SHP77 treated with DMSO at 0.1 percent for 48 hours (cell line): ENCODE measurements at places on chromosomes 7 and 10.

DNA sequence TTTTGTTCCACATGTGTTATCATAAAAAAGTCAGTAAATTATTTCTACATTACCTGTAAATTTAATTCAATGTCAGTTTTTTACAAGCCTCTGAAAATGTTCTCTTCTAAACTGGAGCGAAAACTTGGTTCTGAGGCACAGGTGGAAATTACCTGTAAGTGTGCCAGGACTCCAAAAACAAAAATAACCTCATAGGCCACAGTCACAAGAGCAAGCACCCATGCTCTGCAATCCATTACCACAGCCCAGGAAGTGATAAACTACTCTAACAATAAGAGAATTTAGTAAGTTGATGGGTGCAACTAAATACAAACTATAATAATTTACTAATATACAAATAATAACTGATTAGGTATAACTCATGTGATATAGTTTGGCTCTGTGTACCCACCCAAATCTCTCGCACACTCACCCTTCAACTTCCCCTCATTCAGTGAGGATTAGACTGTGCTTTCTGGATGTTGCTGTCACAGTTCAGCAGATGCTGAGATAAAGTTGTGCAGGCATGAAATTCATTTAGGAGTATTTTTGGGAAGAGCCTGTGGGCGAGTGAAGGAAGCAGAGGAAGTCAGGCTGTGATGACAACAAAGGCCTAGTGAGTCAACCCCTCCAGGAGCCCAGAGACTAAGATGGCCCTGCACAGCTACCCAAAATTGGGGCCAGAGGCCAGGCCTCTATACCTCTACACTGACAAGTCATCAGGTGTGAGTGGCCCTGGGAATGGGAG lies 16.3 kb upstream of the GIMAP6 start:
- DNase-seq, result no peak

DNA sequence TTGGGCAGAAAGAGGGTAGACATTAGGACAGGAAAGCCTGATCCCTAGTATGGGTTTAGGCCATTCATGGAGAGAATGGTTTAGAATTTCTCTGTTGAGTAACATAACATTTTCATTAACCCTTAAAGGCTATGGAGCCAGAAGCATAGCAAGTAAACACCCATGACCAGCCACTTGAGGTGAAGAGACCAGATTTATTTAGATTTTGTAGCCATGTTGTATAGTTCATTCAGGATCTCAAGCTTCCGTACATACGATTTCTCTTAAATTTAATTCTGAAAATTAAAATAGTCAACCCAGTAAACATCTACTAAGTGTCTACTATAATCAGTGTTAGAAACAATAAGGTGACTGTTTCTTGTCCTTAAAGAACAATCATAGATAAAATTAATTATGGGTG lies 51.5 kb downstream of the CPED1 start:
- no peak for DNase-seq

DNA sequence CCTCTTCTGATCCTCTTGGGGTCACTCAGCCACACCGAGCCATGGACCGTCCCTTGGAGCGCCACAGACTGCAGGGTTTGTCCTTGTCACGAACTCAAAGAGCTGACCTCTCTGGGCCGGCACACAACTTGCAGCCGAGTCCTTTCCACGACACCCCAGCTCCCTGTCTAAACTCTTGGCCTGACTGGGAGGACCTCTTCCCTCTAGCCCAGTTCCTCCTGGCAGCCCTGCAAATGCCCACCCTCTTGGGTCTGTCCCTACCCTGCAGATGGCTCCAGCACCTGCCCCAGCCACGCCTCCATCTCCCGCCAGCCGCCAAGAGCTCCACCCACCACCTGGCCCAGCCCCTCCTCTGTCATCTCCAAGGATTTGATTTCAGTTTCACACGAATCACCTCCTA lies 339.2 kb downstream of the DNAJB6 start:
- DNase-seq, result no peak

DNA sequence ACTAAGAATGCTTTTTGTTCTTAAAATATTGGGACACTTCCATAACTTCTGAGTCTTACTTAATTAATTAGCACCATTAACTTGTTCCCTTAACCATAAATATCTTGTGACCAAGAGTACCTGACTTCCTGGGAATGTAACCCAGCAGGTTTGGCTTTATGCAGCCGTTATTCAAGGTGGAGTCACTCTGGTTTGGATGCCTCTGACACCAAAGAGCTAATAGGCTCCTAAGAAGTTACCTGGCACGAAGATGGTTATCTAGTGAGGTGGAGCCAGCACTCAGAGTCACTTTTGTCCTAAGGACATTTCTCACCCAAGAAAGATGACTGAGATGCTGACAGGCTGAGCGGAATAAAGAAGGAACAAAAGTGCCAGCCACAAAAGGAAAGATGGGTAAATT lies 172.3 kb downstream of the C1GALT1 start:
- no peak for DNase-seq

DNA sequence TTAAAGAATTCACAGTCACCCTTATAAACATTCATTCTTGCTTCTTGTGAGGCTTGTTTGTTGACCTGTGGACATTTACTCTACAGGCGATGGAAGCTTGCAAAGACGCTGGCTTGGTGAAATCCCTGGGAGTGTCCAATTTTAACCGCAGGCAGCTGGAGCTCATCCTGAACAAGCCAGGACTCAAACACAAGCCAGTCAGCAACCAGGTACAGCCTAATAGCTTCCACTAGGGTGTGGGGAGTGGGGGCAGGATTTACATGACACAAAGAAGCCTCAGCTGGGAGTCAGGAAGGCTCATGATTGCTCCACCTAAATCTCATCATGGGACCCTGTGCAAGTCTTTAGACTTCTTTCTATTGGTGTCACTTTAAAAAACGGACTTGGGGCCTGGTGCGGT lies 29.0 kb downstream of the AKR1D1 start:
- no peak for DNase-seq

DNA sequence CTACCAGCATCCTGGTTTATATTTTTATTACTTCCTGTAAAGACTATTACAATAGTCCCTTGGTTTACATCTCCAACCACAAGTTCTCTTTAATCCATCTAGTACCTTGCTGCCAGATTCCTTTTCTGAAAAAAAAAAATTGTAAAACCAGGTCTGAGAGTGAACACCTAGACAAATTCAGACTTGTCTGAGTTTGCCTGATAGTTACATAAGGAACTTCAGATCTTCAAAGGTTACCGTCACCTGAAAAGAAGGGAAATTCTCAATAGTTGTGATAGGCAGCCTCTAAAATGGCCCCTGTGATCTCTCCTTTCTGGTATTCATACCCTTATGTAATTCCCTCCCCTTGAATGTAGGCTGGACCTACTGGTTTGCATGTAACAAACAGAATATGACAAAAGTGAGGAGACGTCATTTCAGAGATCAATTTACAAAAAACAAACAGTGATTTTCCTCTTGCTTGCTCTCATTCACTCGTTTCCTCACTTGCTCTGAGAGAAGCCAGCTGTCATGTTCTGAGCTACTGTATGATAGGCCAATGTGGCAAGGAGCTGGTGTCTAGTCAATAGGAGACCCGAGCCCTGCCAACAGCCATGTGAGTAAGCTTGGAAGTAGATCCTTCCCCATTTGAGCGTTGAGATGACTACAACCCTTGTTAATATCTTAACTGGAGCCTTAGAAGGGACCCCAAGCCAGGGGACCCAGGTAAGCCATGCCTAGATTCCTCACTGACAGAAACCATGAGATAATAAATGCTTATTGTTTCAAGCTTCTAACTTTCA lies 110.9 kb upstream of the LSM8 start:
- no peak for DNase-seq

GRCh38 chr7:106768324-106768751 lies 96.7 kb upstream of the PIK3CG start:
- DNase-seq, result no peak

DNA sequence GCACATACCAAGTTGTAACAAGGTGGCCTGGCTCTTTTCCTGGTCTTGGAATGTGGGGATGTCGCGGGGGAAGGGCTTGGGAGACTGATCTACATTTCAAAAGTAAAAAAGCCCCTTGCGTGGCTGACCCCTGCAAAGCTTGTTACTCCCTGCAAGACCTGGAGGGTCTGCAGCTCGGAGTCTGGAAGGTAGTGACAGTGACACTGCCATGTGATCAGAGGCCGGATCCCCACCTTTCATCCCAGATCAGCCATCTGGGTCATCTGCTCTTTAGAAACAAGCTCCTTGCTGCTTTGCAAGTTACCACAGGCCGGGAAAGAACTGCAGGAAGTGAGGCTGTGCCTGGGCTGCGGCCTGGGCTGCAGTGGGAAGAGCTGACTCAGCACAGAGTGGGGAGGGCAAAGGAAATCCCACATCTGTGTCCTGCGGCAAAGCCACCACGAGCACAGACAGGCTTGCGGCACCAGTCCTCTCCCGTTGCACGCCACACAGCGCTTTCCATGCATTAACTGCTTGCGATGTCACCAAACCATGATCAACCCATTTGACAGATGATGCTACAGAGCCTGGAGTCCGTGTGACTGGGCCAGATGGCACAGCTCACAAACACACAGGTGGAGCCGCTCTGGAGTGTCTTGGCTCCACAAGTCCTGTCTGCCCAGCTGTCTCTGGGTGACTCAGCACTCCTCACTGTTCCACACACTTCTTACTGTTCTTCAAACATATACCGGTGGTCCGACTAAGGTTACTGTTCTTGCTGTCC lies 97.7 kb downstream of the SH3PXD2A start:
- DNase-seq, result peak; percentile 31

DNA sequence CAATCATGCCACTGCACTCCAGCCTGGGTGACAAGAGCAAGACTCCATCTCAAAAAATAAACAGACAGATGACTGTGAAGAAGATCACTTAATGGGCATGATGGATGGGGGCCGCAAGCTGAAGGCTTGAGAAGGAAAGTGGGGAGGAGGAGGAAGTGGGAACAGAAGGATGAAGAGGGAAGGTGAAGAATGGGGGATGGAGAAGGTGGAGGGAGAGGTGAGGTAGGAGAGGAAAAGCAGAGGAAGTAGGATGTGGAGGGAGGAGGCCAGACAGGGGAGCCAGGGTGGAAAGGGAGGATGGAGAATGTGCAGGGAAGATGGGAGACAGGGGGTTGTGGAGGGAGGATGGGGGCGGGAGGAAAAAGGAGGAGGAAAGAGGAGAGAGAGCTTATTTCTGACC lies 68.8 kb downstream of the SVOPL start:
- DNase-seq, result no peak

DNA sequence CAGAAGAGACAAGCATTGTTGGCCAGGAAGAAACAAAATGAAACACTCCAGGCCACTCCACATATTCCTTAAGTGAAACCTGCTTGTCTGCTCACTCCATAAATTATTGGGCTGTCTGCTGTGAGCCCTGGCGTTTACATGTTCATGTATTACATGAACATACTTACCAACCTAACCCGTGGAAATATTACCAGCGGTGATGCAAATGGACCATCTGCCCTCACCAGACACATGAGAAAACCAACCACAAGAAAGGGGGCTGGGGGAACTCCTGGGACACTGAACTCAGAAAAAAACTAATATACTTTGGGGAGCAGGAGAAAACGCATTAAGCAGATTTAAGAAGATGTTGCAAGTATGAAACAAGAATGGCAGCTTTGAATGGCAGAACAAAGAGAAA lies 731.2 kb upstream of the IGFBP3 start:
- no peak for DNase-seq

DNA sequence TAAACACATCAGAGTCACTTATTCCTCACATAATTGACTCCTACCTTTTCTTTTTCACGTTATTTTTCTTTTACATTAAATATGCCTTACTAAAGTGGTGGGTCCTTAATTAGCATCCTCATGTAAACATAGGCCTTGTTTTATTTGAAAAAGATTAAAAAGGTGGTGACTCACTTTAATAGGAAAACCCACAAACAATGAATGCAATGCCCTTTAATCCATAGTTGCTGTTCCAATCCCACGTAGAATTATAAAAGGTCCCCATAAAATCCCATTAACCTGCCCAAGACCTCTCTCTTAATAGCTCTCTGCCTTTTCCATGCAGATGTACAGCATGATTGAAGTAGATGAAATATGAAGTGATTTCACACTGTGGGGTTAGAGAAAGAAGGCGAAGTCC lies 32.2 kb downstream of the SLC16A12 start:
- DNase-seq, result no peak

GRCh38 chr7:81623251-81623855 lies 146.5 kb downstream of the HGF start:
- DNase-seq, result no peak

DNA sequence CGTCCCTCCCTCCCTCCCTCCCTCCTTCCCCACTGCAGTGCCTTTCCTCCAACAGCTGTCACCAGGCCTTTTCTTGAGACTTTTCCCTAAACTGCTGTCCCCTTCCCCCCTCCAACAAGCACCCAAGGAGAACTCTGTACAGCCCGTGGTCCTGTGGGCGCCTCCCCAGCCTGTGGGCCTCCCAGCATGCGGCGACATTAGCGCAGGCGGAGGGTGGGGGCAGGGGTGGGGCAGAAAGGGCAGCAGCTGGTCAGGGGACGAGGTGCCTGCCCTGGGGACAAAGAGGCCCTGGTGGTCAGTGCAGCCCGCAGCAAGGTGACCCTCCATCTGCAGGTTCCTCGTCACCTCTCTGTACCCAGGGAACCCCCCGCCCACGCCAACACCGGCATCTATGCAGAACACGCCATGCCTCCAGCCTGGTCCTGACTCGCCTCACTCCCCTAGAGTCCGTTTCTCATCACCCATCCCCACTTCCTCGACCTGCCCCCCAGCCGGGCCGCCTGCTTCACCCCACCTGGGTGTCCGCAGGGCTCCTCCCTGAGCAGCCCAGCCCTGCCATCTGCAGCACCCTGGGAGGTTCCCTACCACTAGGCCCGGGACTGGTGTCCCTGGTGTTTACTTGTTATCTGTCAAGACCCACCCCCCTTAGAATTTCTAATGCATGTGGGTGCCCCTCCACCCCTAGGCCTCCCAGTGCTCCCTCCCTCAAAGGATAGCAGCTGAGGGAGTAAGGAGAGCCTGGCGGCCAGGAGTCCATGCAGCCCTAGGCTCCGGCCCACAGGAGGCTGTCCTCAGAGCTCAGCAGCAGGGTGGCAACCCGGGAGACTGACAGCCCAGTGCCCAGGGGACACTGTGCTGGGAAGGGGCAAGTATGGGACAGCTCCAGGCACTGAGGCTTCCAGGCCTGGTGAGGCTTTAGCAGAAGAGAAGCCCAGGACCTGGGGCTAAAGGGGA lies 147.8 kb downstream of the ARHGAP22 start:
- no peak for DNase-seq

DNA sequence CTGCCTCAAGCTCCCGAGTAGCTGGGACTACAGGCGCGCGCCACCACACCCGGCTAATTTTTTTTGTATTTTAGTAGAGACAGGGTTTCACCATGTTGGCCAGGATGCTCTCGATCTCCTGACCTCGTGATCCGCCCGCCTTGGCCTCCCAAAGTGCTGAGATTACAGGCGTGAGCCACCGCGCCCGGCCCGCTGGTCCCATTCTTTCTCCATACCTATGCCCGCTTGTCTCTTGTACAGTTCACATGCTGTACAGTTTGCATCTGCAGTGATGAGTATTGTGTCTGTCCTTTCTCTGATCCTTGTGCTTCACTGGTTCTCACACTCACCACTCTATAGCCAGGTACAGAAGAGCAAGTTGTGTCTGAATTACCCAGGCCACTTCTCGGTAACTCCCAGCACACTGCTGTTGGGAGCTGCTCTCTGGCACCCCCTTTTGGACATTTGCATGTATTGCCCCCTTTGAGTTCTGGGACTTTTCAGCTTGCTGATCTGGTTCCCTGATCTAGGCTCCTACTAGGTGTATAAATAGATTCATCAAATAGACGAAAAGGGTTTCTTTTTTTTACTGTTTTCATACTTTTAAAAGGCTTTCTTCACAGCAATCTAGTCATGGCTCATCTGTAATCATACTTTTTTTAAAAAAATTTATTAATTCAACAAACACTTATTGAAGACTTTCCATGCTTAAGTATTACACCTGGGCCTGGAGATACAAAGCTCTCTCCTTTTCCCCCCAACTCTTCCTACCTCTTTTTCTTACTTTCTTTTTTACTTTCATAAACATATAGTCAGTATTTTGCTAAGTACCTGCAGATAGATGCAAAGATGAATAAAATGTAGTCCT lies 53.5 kb downstream of the AOAH start:
- peak; percentile 62 for DNase-seq
